ENCODE measurements at places on chromosomes 13 and 19.

- DNase-seq: no peak
These were observed 116.0 kb upstream of the RNF113B start for GRCh38 chr13:98293103-98293502.

DNA sequence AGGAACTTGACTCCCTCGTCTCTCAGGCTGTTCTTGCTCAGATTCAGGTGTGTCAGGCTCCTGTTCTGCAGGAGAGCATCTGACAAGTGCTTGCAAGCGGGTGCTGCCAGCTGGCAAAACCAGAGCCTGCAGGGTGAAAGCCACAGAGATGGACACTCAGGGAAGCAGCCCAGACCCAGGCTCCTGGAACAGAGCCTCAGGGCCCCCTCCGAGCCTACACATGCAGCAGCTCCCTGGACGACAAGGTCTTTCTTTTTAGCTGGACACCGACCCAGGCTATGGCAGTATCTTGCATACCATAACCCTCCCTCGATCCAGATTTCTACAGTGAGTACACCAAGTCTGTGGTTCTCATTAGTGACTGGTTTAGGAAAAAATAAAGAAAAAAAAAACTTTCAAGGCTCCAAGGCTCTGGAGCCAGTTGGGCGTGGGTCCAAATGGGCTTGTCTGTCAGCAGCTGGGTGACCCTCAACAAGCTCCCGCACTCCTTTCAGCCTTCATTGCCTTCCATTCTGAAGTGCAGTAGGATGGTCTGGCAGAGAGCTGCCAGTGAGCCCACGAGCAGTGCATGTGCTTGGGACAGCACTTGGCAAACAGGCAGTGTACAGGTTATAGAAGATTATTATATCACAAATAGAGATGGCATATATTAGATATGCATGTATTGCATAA is 29.9 kb downstream of the NLRP13 start:
- no peak for DNase-seq

- peak; percentile 74 for DNase-seq
These were observed 749 bp downstream of the GATAD2A start for GRCh38 chr19:19405971-19406877.

DNA sequence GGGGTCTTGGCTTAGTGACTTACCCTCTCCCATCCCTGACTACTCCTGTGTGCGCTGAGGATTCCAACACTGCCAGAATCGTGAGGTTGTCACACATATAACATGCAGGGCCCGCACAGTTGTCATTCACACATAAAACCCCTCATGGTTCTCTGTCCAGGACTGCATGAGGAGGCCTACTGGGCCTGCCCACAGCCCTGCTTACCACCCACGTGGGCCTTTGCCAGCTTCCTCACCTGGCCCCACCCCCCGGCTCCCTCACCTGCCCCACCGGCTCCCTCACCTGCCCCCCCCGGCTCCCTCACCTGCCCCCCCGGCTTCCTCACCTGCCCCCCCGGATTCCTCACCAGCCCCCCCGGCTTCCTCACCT is 197.2 kb downstream of the TEX29 start:
- no peak for DNase-seq

GRCh38 chr13:63773476-63773875 is 2357.8 kb upstream of the PCDH20 start:
- no peak for DNase-seq

DNA sequence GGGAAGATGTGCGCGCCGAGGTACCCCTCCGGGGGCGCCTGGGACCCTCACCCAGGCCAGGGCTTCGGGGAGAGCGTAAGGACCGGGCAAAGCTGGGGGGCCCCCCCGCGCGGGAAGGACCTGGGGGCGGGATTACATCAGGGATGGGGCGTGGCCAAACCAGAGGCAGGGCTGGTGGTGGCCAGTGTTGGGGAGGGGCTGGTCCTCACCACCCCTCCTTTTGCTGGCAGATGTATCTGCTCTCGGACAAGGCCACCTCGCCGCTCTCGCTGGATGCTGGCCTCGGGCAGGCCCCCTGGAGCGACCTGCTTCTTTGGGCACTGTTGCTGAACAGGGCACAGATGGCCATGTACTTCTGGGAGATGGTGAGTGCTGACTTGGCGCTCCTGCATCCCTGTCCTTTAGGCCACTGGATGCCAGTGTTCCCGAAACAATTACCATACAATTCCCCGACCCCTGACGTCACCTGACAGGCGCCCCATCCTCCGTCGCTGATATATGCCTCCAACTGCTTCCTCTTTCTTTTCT is 25.3 kb downstream of the TRPM4 start:
- DNase-seq: no peak

DNA sequence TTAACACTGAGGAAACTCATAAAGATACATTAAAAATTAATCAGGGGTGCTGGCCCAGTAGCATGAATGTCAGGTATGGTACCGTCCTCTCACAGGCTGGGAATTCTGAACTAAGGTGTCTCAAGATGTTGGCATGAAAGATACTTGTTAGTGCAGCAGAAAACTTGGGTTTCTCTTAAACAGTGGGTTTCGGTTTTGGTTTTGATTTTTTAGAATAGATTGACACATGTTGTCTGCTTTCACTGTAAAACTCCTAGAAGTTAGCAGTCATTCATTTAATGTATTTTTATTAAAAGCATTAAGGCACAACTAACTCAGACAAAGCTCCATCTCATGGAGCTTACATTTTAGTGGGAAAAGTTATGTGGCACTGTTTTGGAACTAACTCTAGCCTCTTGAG is 3.5 kb upstream of the OBI1 start:
- no peak for DNase-seq

DNA sequence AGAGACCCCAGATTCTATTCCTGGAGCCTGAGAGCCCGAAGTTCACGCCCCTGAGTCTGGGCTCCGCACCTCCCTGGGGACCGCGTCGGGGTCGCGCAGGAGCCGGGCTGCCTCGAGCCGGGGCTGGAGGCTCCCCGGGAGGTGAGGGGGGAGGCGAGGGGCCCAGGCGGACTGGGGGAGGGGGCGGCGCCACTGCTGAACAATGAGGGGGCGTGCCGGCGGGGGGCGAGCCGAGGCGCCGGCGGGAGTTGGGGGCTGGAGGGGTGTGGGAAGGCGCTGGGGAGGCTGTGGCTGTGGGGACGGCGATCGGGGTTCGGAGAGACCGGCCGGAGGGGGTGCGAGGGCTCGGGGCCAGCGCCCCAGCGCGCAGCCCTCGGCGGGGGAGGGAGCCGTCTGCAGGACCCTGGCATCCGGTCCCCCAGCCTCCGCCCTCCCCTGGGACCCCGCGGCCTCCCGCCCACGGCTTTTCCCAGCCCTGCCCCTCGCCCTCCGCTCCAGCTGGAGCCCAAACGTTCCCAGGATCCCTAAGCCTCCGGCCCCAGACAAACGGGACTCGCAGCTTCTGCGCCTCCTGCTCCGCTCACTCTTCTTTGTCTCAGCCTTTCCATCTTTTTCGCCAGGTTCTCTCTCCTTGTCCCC is 922 bp downstream of the PLEKHG2 start:
- DNase-seq: peak; percentile 32

DNA sequence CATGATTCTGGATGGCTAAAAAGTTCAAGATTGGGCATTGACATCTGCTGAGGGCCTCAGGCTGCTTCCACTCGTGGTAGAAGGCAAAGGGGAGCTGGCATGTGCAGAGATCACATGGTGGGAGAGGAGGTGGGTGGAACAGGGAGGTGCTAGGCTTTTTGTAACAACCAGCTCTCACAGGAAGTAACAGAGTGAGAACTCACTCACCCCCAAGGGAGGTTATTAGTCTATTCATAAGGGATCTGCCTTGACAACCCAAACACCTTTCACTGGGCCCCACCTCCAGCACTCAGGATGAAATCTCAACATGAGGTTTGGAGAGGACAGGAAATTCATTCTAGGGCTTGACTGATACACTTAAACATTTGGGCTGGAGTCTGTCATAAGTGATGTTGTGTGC is 197.7 kb upstream of the RNF113B start:
- DNase-seq: no peak

GRCh38 chr13:98889419-98890085 is 88.3 kb downstream of the DOCK9 start:
- no peak for DNase-seq

GRCh38 chr13:51923983-51924539 is 62.3 kb downstream of the CCDC70 start:
- peak; percentile 12 for DNase-seq

DNA sequence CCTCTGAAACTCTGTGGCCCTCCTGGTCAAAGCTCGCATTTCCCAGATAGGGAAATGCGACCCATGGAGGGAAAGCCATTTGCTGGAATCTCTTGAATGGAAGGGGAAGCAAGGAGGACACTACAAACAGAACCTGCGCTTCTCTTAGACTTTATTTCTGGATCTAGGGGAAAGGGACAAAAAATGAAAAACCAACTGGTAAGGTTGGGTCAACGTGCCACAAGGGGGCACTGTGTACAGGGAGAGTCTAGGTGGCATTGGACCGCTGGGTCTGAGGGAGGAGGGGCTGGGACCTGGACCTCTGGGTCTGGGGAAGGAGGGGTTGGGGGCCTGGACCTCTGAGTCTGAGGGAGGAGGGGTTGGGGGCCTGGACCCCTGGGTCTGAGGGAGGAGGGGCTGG is 5.0 kb downstream of the KLK4 start:
- peak; percentile 59 for DNase-seq

GRCh38 chr19:45632468-45633196 is 6.6 kb downstream of the EML2 start:
- DNase-seq: peak; percentile 36

DNA sequence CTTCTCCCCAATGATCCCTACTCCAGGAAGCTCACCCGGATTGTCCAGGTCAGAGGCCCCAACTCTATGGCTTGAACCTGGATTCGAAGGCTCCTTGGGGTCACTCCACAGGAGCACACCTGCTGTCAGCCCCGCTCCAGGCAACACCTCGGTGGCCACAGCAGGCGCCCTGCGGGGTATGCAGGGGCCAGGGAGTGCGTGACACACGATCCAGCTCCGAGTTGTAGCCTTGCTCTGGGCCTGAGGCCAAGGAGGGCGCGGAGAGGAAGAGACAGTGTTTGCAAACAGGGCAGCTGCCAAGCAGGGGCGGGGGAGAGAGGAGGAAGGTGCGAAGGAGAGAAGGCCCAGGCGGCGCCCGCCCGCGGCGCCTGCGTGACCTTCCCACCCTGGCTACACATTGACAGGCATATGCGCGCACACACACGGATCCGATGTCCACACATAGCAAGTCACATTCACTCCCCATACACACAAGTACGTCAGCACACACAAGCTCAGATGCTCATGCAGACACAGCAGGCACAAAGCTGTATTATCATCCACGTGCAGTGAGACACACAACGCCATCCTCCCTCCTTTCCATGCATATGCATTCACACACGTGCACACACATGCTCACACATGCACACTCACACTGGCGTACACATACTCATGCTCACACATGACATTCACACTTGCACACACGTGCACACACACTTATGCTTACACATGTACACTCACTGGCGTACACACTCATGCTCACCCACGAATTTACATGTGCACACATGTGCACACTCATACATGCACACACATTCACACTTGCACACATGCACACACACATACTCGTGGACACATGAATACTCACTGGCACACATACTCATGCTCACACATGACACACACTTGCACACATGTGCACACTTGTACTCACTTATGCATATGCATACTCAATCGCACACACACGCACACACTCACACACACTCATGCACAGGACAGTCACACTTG is 10.4 kb downstream of the SBK2 start:
- peak; percentile 53 for DNase-seq

DNA sequence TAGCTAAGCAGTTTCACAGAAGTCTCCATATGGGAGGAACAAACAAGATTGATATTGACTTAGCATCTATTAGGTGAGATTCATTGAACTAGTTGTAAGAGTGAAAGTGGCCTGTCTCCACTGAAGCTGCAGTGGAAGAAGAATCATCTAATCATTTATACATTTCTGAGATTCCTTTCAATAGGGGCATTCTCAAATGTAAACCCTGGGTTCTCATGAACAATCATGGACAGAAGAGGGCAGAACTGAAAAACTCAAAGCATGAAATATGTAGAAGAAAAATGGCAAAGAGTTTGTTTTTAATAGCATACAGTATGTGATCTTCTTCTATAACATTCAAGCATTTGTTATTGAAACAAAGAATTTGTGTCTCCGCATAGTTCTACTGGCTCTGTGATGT is 17.6 kb upstream of the POSTN start:
- no peak for DNase-seq
